ENCODE measurements at places on chromosomes 11 and 22.

DNA sequence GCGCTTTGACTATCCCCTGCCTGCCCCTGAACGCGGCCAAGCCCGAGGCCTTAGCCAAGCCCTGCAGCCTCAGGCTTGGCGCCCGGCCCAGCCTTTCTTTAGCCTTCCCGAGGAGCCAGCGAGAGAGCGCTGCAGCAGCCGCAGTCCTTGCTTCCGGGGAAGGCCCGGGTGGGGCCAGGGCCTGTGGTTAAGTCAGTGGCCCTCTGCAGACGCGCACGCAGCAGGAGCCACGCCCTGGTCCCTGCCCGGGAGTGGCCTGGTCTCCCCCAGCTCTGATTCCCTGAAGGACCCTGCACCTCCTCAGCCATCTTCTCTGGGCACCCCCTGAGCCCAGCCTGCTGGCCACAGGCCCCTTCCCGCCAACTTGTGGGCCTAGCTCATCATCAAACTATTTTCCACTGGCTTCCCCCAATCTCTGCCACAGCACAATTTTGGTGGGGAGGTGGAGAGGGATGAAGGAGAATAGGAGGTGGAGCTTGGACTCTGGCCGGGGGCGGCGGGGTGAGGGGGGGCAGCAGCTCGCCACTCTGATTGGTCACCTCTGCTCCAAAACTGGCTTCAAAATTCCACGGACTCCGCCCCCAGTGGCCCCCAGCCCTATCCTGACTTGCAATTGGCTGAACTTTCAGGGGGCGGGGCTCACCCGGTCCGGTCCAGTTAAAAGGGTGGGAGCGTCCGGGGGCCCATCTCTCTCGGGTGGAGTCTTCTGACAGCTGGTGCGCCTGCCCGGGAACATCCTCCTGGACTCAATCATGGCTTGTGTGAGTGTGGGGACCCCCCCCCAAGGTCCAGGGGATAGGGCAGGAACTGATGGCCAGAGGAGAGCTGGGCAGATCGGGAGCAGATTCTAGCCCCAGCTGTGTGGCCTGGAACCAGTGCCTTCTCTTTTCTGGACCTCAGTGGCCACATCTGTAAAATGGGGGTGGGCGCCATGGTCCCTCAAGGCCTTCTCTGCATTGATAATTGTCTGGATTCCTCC is at the start of gene LGALS1:
Gene LGALS1, plus strand, starts transcription at position 686 of the 979 bp plus-strand sequence. Its CDS starts 67 bp downstream, at position 753.
- peak; percentile 37 for DNase-seq

DNA sequence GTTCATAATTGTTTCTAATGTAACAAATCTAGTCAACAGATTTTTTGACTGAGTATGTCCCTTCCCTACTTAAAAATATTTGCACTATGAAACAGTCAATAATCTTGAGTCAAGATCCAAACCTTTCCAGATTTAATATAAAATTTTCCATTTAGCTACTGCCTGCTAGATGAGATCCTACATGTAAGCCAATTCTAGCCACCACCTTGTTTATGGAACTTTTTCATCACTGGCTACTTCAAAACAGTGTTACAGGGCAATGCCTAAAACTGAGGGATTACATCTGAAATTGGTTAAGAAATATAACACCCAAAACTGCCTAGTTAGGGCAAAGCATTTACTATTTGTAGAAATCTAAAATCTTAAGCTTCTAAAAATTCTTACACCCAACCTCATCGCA is 10.5 kb upstream of the FUT4 start:
- DNase-seq, result no peak

GRCh38 chr22:19836512-19836911 is 18.2 kb downstream of the GNB1L start:
- DNase-seq, result no peak

DNA sequence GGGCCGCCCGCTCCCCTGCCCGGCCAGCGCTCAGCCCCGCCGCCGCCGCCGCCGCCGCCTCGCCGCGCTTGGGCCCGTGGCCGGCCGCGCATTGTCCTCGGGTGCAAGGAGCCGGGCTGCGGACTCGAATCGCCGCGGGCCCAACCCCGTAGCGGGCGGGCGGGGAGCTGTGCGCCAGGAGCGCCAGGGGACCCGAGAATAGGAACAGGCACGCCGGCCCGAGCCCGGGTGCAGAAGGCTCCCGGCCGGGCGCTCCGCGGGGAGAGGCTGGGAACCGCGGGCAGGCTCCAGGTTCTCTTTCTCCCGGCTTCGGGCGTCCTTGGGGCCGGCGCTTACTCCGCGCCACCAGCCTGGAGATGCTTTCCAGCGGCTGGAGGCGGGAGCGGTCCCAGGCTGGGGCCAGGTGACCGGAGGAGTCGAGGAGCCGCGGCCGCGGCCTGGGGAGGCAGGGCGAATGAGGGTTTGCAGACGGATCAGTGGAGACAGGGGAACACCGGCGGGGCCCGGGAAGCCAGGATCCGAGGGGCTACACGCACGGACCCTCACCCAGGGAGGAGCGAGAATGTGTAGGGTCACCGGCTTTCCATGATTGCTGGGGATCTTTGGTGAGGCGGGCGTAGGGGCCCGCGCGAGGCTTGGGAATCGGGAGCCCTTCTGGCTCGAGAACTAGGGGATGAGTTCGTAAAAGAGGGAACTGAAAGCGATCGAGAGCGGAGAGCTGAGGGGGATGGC is 726 bp downstream of the PKNOX2 start:
- no peak for DNase-seq

GRCh38 chr11:105632316-105632715 is 22.4 kb downstream of the GRIA4 start:
- DNase-seq, result no peak

GRCh38 chr11:81286550-81286949 is 1447.1 kb downstream of the FAM181B start:
- no peak for DNase-seq

- DNase-seq, result no peak
Measured at GRCh38 chr11:34647131-34647530, 26.2 kb downstream of the EHF start.

DNA sequence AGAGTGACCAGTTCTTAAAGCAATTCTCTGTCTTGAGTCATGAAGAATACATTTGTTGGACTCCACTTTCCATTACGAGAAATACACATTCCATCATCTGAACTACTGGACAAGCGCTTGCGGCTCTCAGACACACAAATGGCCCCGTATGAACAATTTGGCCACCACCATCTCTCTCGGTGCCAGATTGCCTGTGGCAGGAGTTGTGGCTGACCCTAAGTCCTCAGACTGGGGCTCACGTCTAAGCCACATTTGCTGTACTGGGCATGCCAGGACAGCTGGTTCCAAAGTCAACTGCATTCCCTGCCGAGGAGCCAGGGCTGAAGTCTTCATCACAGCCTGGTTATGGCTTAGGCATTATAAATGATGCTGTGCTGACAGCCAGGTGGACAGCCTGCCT is 227.5 kb downstream of the MIAT start:
- DNase-seq, result no peak

GRCh38 chr11:43976863-43977262 is 34.4 kb downstream of the C11orf96 start:
- DNase-seq, result no peak

DNA sequence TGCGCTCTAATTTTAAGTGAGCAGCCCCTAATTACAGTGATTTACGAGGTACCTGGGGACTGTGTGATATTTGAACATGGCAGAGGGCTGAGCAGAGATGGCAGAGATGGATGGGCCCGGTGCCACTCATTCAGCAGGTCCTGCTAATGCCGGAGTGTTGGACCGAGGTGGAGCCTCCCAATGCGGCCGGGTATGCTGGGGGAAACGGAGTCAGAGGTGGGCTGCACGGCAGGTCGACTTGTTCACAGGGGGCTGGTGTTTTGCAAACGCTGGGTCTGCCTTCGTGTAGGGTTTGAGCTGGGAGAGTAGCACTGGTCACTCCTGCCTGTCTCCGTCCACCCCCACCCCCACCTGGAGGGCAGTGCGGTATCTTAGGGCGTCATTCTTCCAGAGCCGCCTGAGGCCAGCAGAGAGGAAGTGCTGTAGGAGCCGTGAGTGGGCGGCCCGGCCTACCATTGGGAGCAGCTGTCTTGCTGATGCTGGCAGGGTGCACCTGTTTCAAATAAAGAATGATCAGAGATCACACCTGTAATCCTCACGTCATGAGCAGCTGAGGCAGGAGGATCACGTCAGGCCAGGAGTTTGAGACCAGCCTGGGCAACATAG is 122.6 kb downstream of the IGLL1 start:
- no peak for DNase-seq

GRCh38 chr11:67996622-67997474 is 7.0 kb downstream of the UNC93B1 start:
- no peak for DNase-seq

- DNase-seq, result no peak
Measured at GRCh38 chr11:120540744-120541465, 29.4 kb downstream of the GRIK4 start.

DNA sequence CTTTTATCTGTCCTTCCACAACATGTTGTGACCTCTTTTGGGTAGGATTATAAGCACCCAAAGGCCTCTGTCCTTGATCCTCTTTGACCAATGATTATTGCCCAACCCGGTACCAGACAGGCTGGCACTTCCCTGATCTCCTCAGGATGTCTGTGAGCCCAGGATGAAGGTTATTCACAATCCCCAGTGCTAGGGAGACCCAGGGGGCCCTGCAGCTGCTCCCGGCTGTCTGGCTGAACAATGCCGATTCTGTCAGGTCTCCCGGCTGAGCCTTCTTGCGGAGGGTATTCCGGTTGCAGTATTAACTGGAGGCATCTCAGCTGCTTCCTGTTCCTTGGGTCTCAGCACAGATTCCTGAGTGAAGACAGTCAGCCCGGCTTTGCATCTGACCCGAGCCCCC is 71.2 kb upstream of the CDON start:
- no peak for DNase-seq

- DNase-seq, result no peak
Measured at GRCh38 chr11:17211286-17211685, 3.5 kb upstream of the PIK3C2A start.

DNA sequence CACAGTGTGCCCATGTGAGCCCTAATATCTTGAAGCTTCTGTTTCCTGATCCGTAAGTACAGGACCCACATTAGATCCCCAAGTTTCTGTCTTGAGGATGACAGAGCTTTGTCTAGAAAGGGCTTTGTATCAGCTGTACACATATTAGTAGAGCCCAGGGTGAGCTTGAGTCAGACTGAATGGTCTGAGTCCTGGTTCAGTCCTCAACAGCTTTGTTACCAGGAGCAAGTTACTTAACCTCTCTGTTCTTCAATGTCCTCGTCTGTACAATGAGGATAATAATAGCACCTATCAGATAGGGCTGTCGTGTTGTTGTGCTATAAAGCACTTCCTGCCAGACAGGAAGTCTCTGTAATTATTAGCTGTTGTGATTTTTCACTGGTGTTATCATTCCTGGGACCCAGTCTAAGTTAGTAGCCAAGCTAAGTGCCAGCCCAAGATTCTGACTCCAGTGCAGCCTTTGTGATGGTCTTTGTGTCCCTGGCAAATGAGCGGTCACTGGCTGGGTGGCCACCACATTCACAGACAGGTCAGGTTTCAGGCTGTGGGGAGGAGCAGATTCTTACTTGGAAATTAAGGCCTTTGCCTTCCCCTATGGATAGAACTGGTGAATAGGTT is 6.8 kb downstream of the TOM1 start:
- no peak for DNase-seq

DNA sequence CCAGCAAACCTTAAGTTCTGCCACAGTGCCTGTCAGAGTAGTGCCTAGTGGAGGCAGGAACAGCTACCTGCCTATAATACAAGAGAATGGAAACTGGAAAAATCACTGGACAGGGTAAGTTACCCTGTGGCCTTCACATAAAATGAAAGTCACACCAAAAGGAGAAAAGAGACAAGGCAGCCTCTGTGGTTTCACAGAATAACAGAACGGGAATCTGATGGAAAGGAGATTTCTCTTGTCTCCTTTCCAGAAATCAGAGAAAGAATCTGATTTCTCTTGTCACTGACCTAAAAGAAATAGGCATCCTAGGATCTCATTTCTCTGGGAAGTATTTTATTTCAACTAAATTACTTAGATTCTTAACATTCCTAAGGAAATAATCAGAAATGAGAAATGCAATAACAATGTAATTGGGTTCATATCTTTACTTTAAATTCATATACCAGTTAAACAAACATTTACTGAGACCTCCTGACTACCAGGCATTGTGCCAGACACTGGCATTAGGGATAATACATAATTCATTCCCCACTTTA is 41.6 kb downstream of the PRCP start:
- no peak for DNase-seq

DNA sequence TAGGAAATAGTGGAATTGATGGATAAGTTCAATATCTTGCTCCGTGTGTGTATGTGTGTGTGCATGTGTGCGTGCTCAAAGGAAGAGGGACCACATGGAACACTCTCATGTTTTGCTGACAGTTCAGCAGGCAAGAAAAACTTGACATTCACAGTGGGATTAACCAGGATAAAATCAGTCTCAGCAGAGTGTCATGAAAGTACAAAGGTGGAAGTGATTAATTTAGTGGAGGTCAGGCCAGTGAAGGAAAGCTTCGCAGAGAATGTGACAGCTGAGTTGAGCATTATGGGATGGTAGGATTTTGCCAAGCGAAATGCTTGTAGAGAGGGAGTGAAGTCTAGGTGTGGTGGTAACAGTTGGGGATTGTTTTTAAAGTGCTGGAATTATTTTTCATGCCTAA is 15.7 kb upstream of the FBXO3 start:
- no peak for DNase-seq

GRCh38 chr11:75781831-75782230 is 13.3 kb downstream of the DGAT2 start:
- DNase-seq, result no peak

DNA sequence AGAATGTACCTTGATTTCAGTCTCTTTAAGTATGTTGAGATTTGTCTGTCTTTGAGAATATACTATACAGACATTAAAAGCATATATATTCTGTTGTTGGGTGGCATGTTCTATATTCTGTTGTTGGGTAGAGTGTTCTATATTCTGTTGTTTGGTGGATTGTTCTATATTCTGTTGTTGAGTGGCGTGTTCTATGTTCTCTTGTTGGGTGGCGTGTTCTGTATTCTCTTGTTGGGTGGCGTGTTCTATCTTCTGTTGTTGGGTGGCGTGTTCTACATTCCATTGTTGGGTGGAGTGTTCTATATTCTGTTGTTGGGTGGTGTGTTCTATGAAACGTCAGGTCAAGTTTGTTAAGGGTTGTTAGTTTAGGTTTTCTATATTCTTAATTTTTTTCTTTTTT is 27.1 kb upstream of the CTTN start:
- DNase-seq, result no peak
